ENCODE measurements at places on chromosomes 7 and 10. TPM values are rescaled to one million over a fixed set of nuclear protein-coding genes. Genes with fewer than 3 reads are reported as not detected.

The SPDYE8 gene
- polyA plus RNA-seq: 0.63 TPM

The NUTM2B gene
- polyA plus RNA-seq: 3.5 TPM

The SPDYE16 gene
- 0.81 TPM for polyA plus RNA-seq

The CDHR3 gene
- 2.9 TPM for polyA plus RNA-seq

The WBP1L gene
- 22.2 TPM for polyA plus RNA-seq

The ALKBH4 gene
- 27.2 TPM for polyA plus RNA-seq

The AKR1B1 gene
- 202 TPM for polyA plus RNA-seq

The CYP17A1 gene
- polyA plus RNA-seq: not detected

The LIPF gene
- polyA plus RNA-seq: not detected

The LRMDA gene
- polyA plus RNA-seq: 8.4 TPM

The CPEB3 gene
- polyA plus RNA-seq: 20.0 TPM

The GARIN1A gene
- polyA plus RNA-seq: 1.7 TPM

The SDK1 gene
- polyA plus RNA-seq: 4.2 TPM

The AKR1D1 gene
- polyA plus RNA-seq: not detected

The CLRN3 gene
- not detected for polyA plus RNA-seq

The NUP42 gene
- 109 TPM for polyA plus RNA-seq

The SLC39A12 gene
- not detected for polyA plus RNA-seq

The HPSE2 gene
- polyA plus RNA-seq: not detected

The RNF133 gene
- not detected for polyA plus RNA-seq

The OPALIN gene
- polyA plus RNA-seq: not detected

The NXPH1 gene
- polyA plus RNA-seq: 24.9 TPM

The CYP2C9 gene
- polyA plus RNA-seq: not detected

The CPED1 gene
- polyA plus RNA-seq: not detected

The AS3MT gene
- polyA plus RNA-seq: 16.9 TPM

The GRM8 gene
- polyA plus RNA-seq: 1.5 TPM

The TMEM213 gene
- not detected for polyA plus RNA-seq

The NPY gene
- not detected for polyA plus RNA-seq

The GDF2 gene
- polyA plus RNA-seq: not detected

The POLR2J gene
- polyA plus RNA-seq: 42.6 TPM

The ADIRF gene
- not detected for polyA plus RNA-seq

The SPDYE6 gene
- polyA plus RNA-seq: not detected

The EN2 gene
- not detected for polyA plus RNA-seq

The FBXL13 gene
- 0.57 TPM for polyA plus RNA-seq

The CNNM1 gene
- 1.3 TPM for polyA plus RNA-seq

The ARHGEF5 gene
- not detected for polyA plus RNA-seq

The PRKRIP1 gene
- 114 TPM for polyA plus RNA-seq

The AMPH gene
- polyA plus RNA-seq: 34.7 TPM

All from neural cell (in vitro differentiated cells).